Fibroblast of skin of abdomen (primary cell): ENCODE measurements at places on chromosomes 7 and 10.

GRCh38 chr10:47457528-47457820 lies 26.4 kb downstream of the ANXA8 start:
- peak; percentile 4 for DNase-seq

GRCh38 chr10:103933557-103934121 lies 15.7 kb upstream of the STN1 start:
- DNase-seq = no peak

DNA sequence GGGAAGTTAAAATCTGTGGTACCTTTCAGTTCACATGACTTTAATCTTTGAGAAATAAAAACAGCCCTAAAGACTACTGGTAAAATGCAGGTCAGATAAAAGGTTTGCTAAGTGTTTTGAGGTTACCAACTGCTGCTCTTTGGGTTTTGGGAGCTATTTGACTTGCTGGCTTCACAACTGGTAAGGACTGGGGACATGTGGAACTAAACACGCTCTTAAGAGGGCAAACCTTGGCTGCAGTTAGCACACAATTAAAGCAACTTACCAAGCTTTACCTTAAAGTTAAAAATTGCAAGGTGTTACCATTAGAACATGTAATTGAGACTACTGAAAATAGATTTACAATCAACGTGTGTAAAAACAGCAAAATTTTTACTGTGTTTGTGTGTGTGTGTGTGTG lies 220.2 kb downstream of the PHF14 start:
- no peak for DNase-seq

DNA sequence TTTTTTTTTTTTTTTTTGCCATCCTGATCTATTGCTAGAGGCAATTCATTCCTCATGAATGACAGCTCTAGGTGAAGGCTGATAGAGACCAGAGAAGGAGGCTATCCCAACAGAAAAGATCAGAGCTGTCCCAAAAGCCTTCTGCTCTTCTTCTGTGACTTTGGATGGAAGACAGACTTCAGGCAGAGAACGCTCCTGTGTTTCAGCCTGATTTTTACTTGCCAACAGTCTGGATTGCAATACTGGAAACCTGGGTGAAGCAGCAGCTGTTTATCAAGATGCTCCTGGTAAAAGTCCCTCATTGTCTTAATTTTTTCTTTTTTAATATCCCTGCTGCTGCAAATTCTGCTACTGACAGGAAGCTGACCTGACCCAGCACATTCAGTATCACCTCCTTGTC lies 219.5 kb downstream of the CCDC3 start:
- no peak for DNase-seq

- DNase-seq = no peak
These were observed 77.8 kb upstream of the NRP1 start for GRCh38 chr10:33412241-33412640.

GRCh38 chr7:151660141-151660540 lies 140.4 kb upstream of the RHEB start:
- DNase-seq = peak; percentile 32

DNA sequence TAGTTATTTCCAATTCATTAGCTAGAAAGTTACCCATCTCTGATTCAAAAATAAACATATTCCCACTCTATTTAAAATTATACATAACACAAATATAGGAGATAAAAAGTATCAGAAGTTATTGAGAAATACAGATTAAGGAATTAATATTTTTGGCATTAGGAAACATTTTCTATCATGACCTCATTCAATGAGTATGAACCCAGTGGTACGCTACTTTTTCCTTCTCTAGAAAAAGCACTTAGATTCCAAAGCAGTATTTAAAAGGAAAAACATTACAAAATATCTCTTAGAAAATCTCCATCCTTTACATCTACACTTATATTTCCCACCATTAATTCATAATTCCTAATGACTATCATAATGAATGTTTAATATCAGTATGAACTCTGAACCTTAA lies 240.6 kb upstream of the GNAI1 start:
- DNase-seq = peak; percentile 10

DNA sequence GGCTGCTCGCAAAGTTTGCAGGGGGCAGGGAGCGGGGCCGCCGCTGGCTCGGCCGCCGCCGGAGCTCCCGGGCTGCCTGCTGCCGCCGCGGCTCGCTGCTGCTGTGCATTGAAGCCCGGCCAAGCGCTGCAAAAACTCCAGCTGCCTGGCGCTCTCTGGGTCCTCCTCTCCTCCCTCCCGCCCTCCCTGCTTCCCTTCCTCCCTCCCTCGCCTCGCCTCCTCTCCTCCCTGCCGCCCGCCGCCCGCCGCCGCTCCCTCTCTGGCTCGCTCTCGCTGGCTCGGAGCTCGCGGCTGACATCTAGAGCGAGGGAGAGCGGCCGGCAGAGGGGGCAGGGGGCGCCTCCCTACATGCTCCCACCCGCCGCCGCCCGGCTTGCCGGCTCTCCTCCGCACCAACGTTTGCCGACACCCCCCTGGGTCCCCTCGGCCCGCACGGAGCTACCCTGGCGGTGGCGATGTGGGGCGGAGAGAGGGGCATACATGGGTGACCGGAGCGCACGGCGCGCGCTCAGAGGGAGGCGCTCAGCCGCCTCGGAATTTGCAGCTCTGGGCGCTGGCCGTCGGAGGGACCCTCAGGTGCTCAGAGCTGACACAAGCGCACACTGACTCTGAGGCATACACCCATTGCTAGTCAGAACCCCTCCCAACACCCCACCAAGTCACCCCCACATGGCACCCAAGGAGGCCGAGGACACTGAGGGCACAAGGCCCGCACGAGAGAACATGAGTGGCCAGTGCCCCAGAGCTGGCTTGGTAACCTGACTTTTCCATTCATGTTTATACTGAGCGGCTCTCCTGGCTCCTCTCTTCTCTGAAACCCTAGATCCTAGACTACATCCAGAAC lies 1.2 kb upstream of the PLXNA4 start:
- peak; percentile 82 for DNase-seq

DNA sequence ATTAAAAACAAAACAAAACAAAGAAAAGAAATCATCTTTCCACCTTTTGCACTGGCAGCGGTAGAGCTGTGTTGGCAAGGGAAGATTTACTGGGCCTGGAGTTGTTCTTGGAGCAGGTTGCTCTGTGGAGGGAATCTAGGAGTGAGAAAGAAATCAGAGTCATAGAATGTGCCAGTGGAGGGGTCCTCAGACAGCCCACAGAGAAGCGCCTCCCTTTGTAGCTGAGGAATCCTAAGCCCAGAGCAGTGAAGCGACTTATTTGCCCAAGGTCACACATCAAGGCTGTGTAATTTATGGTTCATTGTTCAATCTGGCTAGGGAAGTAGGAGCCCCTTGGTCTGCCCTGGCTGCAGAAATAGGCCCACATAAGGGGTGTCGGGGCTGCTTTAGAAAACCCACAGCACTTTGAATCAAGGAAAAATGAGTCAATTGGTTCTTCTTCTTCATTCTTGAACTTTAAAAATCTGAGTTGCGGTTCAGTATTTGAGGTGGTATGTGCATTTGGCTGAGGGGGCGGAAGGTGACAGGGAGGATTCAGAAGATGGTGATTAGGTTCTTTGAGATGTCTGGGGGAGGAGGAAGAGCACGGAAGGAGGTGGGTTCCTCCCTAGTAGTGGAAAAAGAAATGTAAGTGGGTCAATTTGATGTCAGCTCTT lies 253.7 kb downstream of the PTEN start:
- DNase-seq = peak; percentile 5

DNA sequence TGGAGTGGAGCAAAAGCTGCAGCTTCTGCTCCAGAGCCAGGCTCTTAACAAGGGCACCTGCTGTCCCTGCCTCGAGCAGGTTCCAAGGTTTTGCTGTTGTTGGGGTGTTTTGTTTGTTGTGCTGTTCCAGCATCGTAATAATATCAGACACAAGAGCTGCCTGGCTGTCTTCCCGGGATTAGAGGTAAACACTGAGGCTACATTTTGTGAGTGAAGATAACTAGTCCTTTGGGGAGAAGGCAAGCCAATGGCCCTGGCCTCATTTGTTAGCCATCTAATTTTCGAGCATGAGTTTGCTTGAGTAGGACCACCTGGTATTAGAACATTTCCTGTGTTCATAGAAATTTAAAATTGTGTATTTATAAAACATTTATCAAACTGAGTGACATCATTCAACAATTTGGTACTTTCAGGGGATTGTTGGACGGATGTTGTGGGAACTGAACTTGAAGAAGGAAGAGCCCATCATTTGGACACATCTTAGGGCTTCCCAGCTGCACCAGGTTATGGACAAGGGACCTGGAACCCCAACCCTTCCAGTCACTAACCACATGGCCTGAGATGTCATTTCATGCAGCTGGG lies 555.0 kb downstream of the TNS3 start:
- no peak for DNase-seq

- no peak for DNase-seq
These were observed 6.2 kb upstream of the MYL7 start for GRCh38 chr7:44147026-44147991.

DNA sequence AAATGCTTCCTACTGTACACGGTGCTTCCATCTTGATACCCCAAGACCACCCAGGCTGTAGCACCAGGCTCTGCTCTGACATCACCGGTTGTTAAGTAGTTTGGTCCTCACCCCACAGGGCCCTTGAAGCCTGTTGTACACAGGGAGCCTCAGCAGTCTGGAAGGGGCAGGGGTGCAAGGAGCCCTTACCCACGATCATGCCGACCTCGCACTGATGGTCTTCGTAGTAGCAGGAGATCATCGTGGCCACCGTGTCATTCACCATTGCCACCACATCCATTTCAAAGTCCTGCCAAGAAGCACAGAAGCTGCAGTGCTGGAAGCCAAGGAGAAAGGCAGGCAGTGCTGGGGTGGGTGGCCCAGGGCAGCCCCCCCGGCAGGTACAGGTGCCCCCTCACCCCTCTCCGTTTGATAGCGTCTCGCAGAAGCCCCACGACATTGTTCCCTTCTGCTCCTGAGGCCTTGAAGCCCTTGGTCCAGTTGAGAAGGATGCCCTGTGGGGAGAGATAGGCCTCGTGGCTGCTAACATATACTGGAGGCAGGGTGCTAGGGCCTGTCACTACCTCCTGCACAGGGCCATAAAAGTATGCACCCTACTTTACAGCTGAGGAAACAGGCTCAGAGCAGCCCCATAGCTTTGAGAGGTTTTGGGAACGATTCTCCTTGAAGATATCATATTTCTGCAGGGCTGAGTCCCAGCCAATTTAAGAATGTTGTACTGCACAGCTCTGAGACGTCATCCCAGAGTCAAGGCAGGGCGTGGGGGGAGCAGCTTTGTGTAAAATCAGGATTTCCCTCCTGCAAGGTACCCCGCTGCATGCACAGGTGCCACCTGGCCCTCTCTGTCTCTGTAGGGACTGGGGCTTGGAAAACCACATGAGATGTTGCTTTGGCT lies 8.7 kb upstream of the MYL7 start:
- no peak for DNase-seq

GRCh38 chr10:119769886-119770285 lies 44.0 kb downstream of the INPP5F start:
- peak; percentile 64 for DNase-seq

- no peak for DNase-seq
These were observed 357.1 kb downstream of the PRPF18 start for GRCh38 chr10:13943735-13944398.

DNA sequence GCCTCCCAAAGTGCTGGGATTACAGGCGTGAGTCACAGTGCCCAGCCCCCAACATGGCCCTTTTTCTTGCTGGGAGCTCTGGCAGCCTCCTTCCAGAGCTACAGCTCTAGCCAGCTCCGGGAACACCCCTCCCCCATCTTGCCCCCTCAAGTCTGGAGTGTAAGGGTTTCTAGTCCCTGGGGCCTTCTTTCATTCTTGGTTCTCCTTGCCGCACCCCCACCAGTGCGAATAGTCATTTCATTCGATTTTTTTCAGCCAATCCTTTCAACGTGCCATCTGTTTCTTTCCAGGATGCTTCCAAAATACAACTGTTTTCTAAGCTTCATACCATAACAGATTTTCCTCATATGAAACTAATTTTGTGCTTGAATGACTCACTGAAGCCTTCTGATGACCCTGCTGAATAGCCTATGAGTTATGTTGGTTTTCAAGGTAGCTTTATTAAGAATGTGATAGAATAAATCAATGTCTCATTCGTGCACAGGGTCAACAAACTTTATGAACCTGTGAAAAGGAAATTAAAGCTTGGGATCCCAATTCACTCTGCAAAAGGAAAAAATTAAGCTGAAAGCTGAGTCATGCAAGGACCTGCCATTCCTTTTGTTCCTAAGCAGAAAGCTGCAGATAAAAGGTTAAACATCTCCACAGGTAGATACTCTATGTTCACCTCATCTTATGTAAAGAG lies 38.6 kb downstream of the CDC14C start:
- DNase-seq = peak; percentile 88

GRCh38 chr10:121865554-121865953 lies 62.3 kb downstream of the ATE1 start:
- DNase-seq = no peak

DNA sequence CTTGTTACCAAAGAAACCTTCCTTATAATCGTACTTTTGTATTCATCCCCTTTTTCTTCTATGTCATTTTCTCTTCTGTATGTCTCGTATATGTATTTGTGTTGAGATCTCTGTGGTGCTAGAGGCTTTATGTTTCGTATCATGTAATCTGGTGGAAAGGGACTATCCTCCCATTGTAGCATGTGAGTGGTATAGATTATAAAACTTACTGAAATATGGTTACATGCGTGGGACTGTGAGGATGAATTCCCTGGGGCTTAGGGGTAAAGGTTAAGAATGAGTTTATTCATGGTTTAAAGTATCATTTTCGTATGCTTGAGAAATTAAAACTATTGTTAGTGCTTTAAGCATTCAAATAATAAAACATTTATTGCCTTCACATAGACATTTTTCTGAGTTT lies 141.9 kb downstream of the ANKRD7 start:
- no peak for DNase-seq

DNA sequence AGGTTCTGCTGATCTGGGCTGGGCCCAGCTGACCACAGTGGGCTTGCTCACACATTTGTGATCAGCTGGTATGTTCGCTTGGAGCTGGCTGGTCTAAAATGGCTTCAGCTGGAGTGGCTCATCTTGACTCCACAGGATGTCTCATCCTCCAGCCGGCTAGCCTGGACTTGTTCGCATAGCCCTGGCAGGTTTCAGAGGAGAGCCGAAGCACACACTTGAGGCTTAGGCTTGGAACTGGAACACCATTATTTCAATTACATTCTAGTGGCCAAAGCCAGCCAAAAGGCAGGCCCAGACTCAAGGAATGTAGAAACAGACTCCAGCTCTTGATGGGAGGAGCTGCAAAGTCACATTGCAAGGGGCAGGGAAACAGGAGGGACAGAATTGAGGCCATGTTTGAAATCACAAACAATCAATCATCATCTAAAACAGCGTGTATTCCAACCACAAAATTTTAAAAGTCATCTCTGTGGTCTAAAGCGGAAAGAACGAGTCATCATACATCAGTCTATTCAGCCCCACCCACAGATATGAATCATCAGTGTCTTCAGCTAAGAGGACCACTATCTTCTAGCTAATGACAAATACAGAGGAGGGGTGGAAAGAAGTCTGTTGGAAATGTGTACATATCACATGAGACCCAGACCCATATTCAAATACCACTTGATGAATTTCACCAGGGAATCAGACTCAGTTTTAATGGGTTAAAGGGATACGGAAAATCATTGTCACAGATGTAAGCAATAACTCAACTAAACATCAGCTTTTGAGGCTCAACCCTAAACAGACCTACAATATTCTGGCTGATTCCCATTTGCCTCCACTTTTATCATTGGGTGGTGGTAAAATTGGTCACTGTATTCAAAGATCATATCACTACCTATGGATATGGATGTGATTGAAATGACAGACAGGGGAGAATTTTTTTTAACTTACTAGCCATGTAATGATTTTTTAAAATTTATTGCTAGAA lies 139.0 kb upstream of the MKLN1 start:
- peak; percentile 99 for DNase-seq
